ENCODE measurements at places on chromosomes 6 and 20. TPM values are rescaled to one million over a fixed set of nuclear protein-coding genes. Genes with fewer than 3 reads are reported as not detected.

- no peaks in the 10 kb centered on the region for H3K4me1 ChIP-seq
- no peaks in the 10 kb centered on the region for H3K27me3 ChIP-seq
- H3K36me3 ChIP-seq = no peaks in the 10 kb centered on the region
- no peak overlapping the region for H3K4me3 ChIP-seq
These were observed 55.4 kb downstream of the MRPL14 start for GRCh38 chr6:44071670-44072451.

DNA sequence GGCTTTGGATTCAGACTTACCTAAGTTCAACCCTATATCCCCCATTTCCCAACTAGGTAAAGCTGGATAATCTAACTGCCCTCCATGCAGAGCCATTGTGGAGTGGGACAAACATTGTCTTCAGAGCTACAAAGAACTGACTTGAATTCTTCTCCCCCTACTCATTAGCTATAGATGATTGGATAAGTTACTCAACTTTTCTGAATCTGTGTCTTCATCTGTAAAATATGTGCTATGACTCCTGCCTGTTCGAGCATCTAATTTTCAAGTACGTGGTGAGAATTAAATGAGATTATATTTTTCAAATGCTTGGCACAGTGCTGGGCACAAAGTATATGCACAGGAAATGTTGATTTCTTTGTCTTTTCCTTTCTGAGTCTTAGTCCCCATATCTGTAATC lies 240.3 kb upstream of the TCF21 start:
- DNase-seq = no peak
- H3K36me3 ChIP-seq = no peaks in the 10 kb centered on the region
- no peak overlapping the region for H3K4me3 ChIP-seq
- H3K27ac ChIP-seq = no peak overlapping the region
- H3K4me1 ChIP-seq = no peaks in the 10 kb centered on the region

- no peaks in the 10 kb centered on the region for H3K36me3 ChIP-seq
- no peak overlapping the region for H3K4me3 ChIP-seq
- no peaks in the 10 kb centered on the region for H3K27me3 ChIP-seq
- no peaks in the 10 kb centered on the region for H3K4me1 ChIP-seq
These were observed 43.4 kb upstream of the RALGAPA2 start for GRCh38 chr20:20755674-20756319.

- no peak overlapping the region for H3K27ac ChIP-seq
- DNase-seq = no peak
- no peak overlapping the region for H3K4me3 ChIP-seq
- no peaks in the 10 kb centered on the region for H3K4me1 ChIP-seq
- H3K36me3 ChIP-seq = no peaks in the 10 kb centered on the region
- no peaks in the 10 kb centered on the region for H3K27me3 ChIP-seq
These were observed 25.1 kb downstream of the FKBP1C start for GRCh38 chr6:63236398-63236817.

The TBX18 gene
- total RNA-seq = 75.2 TPM

The MEP1A gene
- total RNA-seq = not detected

The DEFB123 gene
- total RNA-seq = not detected

GRCh38 chr6:14500809-14501208 lies 383.2 kb downstream of the CD83 start:
- no peak for DNase-seq
- H3K27me3 ChIP-seq = no peaks in the 10 kb centered on the region
- no peak overlapping the region for H3K4me3 ChIP-seq
- H3K36me3 ChIP-seq = no peaks in the 10 kb centered on the region

GRCh38 chr6:163338671-163339405 lies 75.7 kb upstream of the QKI start:
- no peaks in the 10 kb centered on the region for H3K4me1 ChIP-seq
- H3K27me3 ChIP-seq = no peaks in the 10 kb centered on the region
- no peak for DNase-seq
- H3K27ac ChIP-seq = no peak overlapping the region
- H3K4me3 ChIP-seq = no peak overlapping the region

DNA sequence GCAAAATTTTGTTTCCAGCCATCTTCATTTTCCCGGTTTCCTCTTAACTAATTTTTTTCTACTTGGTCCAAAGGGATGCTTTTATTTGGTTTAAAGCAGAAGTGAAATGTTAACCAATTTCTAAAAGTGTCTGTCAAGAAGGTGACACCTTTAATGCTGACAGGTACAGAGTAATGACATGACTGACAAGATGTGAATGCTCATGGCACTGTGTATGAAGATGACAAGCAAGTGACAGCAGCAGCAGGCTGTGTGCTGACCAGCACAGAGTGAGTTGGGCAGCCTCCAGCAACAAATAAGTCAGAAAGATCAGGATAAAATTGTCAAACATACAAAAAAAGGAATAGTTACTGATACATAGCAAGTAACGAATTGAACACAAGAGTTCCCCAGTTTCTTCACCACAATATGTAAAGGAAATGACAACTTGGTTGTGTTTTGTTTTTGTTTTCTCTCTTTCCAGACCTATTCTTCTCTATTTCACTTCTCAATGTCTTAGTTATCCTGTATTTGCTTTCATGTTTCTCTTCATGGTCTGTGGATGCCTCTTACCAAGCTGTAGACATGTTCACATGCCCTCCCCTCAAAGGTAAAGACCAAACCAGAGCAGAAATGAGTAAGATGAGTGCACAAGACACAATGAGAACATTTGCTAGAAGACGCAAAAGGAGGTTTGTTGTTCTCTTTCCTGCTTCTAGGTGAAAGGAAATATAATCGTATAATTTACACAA lies 174.9 kb downstream of the FRK start:
- no peaks in the 10 kb centered on the region for H3K36me3 ChIP-seq
- H3K27me3 ChIP-seq = no peaks in the 10 kb centered on the region
- no peak overlapping the region for H3K4me3 ChIP-seq
- H3K27ac ChIP-seq = no peak overlapping the region

DNA sequence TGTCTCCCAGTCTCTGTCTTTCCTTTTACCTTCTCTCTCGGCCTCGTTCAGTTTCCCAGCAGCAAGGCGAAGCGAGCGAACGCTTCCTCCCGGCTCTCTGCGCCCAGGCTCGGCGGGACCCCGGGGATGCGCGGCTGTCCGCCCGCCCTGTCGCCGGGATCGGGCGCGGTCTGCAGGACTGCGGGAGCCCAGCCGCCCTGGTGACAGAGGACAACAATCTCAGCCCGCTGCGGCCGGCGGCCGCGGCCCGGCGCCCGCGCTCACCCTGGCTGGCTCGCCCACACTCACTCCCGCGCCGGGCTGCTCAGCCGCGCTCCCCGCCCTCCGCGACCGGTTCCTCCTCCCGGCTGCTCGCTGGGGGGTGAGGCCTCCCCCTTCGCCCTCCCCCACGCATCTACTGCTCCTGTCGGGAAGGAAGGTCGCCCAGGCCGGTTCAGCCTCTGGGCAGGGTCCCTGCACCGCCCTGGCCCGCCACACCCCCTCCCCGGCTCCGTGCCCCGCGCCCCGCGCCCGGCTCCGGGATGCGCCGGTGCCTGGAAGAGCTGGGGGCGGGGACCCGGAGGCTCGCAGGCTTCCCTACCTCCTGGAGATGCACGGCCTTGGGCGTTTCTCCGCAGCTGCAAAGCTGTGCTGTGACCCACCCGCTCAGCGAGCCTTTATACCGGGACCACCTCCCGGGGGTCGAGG lies 410 bp downstream of the SYNE1 start:
- no peak overlapping the region for H3K27ac ChIP-seq
- H3K27me3 ChIP-seq = no peaks in the 10 kb centered on the region
- peak; percentile 47 for DNase-seq
- peak overlapping the region; percentile 61 for H3K4me3 ChIP-seq
- no peaks in the 10 kb centered on the region for H3K36me3 ChIP-seq
- no peaks in the 10 kb centered on the region for H3K4me1 ChIP-seq

GRCh38 chr6:11036977-11037430 lies 7.1 kb downstream of the ELOVL2 start:
- H3K27me3 ChIP-seq = no peaks in the 10 kb centered on the region
- no peaks in the 10 kb centered on the region for H3K36me3 ChIP-seq
- no peak for DNase-seq
- no peak overlapping the region for H3K27ac ChIP-seq
- no peaks in the 10 kb centered on the region for H3K4me1 ChIP-seq

The ULBP1 gene
- not detected for total RNA-seq

The TRIM31 gene
- total RNA-seq = not detected

- H3K4me1 ChIP-seq = no peaks in the 10 kb centered on the region
- no peak overlapping the region for H3K4me3 ChIP-seq
- no peak overlapping the region for H3K27ac ChIP-seq
- no peaks in the 10 kb centered on the region for H3K36me3 ChIP-seq
- no peaks in the 10 kb centered on the region for H3K27me3 ChIP-seq
These were observed 429.3 kb upstream of the SULF2 start for GRCh38 chr20:48214601-48215000.

GRCh38 chr20:14657266-14658005 lies 320.0 kb upstream of the FLRT3 start:
- no peaks in the 10 kb centered on the region for H3K36me3 ChIP-seq
- H3K4me3 ChIP-seq = no peak overlapping the region
- DNase-seq = no peak

Data from aorta (tissue), 5 donors.